SK-N-SH (cell line): ENCODE measurements at places on chromosomes 6 and 20.

- no peak for DNase-seq
Observed at GRCh38 chr6:131644921-131645320, 7.8 kb downstream of the ENPP3 start.

GRCh38 chr6:56003616-56004015, 128.2 kb upstream of the BMP5 start:
- no peak for DNase-seq

DNA sequence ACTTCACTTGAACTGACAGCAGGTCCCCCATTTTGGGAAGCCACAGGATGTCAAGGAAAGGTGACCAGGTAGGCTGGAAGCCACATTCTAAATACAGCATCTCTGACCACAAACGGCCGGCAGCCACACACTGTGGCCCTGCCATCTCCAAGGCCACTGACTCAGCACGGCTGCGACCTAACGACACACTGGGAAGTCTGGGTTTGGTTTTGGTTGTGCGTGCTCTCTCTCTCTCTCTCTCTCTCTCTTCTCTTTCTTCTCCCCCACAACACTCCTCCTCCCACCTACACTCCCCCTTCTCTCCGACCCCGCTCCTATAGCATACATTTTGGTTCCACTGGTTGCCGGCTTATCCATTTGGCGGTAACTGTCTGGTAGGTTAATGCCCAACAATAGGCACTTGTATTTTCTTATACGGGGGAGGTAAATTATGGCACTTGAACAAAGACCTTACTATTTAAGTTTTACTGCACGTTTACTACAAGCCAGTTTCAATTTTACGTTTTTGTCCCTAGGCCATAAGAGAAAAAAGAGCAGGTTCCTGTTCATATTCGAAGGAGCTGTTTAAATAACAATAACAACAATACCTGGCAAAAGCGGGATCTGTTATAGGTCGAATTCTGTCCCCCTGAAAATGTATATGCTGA, 103.6 kb downstream of the GMDS start:
- no peak for DNase-seq

DNA sequence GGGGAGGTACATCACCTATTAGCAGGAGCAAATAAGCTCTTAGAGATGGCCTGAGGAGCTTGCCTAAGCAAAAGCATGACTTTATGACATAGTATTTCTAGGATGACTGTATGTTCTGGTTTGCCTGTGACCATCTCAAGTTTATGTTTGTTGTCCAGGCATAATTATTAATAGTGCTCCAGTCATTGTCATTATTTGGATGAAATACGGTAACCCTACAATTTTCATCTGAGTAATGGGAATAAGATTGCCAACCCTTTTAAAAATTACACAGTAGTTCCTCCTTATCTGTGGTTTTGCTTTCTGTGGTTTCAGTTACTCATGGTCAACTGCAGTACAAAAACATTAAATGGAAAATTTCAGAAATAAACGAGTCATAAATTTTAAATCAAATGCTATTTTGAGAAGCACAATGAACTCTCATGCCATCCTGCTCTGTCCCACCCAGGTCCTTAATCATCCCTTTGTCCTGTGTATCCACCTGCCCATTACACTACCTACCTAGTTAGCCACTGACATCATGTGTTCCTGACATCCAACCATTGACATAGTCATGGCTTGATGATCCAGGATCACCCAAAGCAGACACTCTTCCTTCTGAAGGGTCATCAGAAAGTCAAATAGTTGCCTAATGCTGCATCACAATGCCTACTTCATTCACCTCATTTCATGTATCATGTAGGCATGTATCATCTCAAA, 27.0 kb upstream of the TFB1M start:
- no peak for DNase-seq

GRCh38 chr6:105867821-105868220, 218.3 kb upstream of the PRDM1 start:
- no peak for DNase-seq

- DNase-seq, result no peak
Observed at GRCh38 chr6:73579389-73579788, 58.6 kb upstream of the EEF1A1 start.

- DNase-seq, result no peak
Observed at GRCh38 chr20:11958855-11959254, 41.2 kb downstream of the BTBD3 start.
